ENCODE measurements at places on chromosomes 4 and X. TPM values are rescaled to one million over a fixed set of nuclear protein-coding genes. Genes with fewer than 3 reads are reported as not detected.
A peak's percentile ranks its signal among the peaks of the same experiment; 100 is the strongest.

GRCh38 chr4:8025668-8026067 lies 86.0 kb upstream of the AFAP1 start:
- no peaks in the 10 kb centered on the region for H3K27me3 ChIP-seq
- H3K27ac ChIP-seq: no peak overlapping the region
- peaks cover 6% of the 10 kb centered on the region for H3K4me1 ChIP-seq
- H3K4me3 ChIP-seq: no peak overlapping the region
- no peak for DNase-seq

DNA sequence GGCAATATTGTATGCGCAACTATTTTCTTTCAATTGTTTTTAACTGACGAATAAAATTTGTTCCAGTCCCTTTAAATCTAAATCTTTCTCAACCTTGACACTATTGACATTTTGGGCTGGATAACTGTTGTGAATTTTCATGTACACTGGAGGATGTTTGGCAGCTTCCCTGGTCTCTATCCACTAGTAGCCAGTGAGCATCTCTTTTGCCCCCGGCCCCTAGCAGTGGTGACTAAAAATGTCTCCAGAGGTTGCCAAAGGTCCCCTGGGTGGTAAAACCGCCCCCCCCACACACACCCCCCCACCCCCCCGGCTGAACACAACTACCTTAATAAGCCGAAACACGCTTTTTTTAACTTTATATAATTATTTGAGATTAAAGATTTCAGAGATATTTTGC lies 514 bp downstream of the FANCB start:
- H3K4me3 ChIP-seq: peak overlapping the region; percentile 85
- no peaks in the 10 kb centered on the region for H3K4me1 ChIP-seq
- H3K27me3 ChIP-seq: no peaks in the 10 kb centered on the region
- peaks cover 16% of the 10 kb centered on the region for H3K36me3 ChIP-seq

- H3K27ac ChIP-seq: no peak overlapping the region
- H3K27me3 ChIP-seq: no peaks in the 10 kb centered on the region
- H3K4me1 ChIP-seq: no peaks in the 10 kb centered on the region
- no peaks in the 10 kb centered on the region for H3K36me3 ChIP-seq
- DNase-seq: no peak
These were observed 765 bp downstream of the CFAP97 start for GRCh38 chr4:185202984-185203485.

GRCh38 chrX:154749856-154750255 lies 1.0 kb downstream of the GAB3 start:
- H3K4me1 ChIP-seq: no peaks in the 10 kb centered on the region
- no peak for DNase-seq
- H3K36me3 ChIP-seq: no peaks in the 10 kb centered on the region
- H3K4me3 ChIP-seq: no peak overlapping the region

DNA sequence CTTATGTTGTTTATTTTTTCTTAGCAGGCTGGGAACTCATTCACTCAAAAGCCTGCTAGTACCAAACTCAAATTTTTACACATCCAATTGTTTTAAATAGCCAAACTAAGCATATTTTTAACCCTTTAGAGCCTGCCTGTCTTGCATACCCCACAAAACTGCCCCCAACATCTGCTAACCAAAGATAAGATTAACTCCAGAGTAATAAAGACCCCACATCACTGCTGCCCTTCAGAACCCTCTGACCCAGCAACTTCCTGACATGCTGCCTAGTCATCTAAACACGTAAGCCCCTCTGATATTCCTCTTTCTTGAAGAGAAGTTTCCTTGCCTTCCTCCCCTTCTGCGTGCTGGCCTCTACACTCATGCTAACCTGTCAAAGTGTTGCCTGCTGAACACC lies 60.7 kb upstream of the ASB12 start:
- H3K27me3 ChIP-seq: no peaks in the 10 kb centered on the region
- no peaks in the 10 kb centered on the region for H3K4me1 ChIP-seq
- no peak overlapping the region for H3K4me3 ChIP-seq
- no peak overlapping the region for H3K27ac ChIP-seq
- DNase-seq: no peak

DNA sequence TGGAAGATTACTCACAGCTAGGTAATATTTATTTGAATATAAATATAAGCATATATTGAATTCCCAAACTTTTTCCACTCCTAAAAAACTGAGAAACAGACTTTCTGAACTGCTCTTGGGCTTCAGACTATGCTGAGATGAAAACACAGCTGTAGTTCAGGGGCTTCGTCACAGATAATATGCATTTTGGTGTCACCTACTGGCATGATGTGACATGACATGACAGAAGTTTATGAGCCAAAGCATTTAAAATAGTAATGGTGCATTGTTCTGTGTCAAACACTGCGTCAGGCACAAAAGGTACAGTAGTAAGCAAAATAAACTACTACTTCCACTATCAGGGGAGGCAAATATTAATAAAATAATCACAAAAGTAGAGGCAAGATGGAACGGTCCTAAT lies 171.3 kb downstream of the BTC start:
- no peak overlapping the region for H3K27ac ChIP-seq
- peak; percentile 63 for DNase-seq
- no peaks in the 10 kb centered on the region for H3K4me1 ChIP-seq
- peaks cover 29% of the 10 kb centered on the region for H3K27me3 ChIP-seq
- no peaks in the 10 kb centered on the region for H3K36me3 ChIP-seq
- H3K4me3 ChIP-seq: no peak overlapping the region

DNA sequence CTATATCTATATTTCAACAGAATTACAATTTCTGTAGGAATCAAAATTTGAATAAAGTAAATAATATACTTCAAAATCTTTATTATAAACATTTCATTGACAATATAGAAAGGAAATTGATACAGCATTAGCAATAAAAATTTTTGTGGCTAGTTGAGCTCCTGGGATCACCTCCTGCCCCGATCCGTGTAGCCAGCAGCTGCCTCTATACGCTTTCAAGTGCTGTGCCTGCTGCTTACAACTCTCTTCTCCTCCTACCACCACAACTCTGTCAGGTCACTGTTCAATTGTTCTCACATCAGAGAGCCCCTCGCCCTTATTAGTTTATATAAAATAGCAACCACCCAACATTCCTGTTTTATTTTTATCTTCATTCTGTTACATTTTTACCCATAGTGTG lies 27.6 kb downstream of the INPP4B start:
- DNase-seq: no peak
- H3K27ac ChIP-seq: no peak overlapping the region
- no peaks in the 10 kb centered on the region for H3K36me3 ChIP-seq
- no peak overlapping the region for H3K4me3 ChIP-seq

DNA sequence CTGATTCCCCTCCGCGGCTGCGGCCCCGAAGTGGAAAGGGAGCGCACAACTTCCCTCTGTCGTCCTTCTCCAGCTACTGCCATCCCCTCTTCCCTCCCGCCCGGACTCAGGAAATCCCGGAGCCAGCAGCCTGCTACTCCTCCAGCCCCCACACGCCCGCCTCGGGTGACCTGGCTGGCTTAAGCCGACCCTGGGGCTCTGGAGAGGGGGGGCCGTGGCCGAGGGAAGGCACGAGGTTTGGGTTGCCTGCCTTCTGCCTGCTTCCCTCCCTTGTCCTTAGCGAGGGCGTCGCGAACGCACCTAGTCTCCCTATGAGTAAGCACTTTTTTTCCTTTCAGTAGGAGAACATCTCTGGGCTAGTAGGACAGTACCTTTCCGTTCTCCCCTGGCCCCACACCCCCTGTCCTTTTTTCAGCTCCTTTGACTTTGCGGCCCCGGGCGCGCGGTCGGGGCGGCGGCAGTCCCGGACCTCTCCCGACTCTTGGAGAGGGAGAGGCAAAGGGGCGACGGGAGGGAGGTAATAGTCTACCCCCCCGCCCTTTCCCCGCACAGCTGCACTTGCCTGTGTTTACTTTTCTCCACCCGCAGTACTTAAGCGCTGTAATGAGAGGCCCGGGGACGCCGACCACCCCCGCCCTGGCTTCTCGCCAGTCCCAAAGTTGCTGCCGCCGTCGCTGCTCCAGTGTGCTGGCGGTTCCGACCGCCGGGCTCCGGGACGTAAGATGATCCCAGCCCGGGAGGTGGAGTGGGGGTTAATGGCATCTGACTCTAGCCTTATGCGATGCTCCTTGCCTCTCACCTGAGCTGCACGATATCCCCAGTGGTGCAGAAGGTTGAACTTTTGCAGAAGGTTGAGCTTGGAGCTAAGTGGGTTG lies 868 bp downstream of the PLS3 start:
- peak overlapping the region; percentile 63 for H3K27ac ChIP-seq
- DNase-seq: peak; percentile 87
- H3K27me3 ChIP-seq: no peaks in the 10 kb centered on the region
- H3K4me1 ChIP-seq: no peaks in the 10 kb centered on the region

GRCh38 chrX:29257521-29257920 lies 670.3 kb downstream of the IL1RAPL1 start:
- no peak overlapping the region for H3K4me3 ChIP-seq
- H3K27ac ChIP-seq: no peak overlapping the region
- no peaks in the 10 kb centered on the region for H3K27me3 ChIP-seq
- no peak for DNase-seq

DNA sequence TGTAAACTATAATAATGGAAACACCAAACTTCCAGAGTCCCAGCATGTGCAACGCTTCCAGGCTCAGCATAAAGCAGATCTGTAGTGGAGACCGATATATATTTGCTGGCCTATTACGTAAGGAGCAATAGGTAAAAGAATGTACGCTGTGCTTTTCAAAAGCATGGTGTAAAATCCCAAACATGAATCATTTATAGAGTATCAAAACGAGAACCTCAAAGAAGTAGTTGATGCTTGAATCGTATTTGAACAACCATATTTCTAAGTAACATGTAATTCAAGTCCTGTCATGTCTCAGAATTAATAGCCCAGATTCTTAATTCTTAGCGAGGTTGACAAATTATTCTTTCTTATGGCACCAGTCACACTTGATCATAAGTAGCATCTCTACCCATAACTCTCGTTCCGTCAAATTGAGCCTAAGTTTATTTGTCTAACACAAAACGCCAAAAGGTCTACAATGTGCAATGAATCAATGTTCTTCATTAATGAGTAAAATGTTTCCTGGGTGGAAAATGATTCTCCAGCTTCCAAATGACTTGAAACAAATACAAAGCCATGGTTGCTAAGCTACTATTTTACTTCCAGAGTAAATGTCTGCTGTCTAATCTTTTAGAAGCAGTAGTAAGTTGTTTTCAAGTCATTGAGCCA lies 811.5 kb upstream of the FRG1 start:
- no peak overlapping the region for H3K27ac ChIP-seq
- H3K27me3 ChIP-seq: no peaks in the 10 kb centered on the region

The NSUN7 gene
- total RNA-seq: 18.2 TPM

The FAAH2 gene
- total RNA-seq: 3.6 TPM

The RTL3 gene
- total RNA-seq: not detected
